ENCODE measurements at places on chromosomes 11 and 22. TPM values are rescaled to one million over a fixed set of nuclear protein-coding genes. Genes with fewer than 3 reads are reported as not detected.

HDHD5 gene
- 34.9 TPM for total RNA-seq

SLC22A9 gene
- not detected for total RNA-seq

EMID1 gene
- total RNA-seq: 0.36 TPM

UBQLNL gene
- 0.66 TPM for total RNA-seq

SMTNL1 gene
- total RNA-seq: not detected

C11orf42 gene
- total RNA-seq: not detected

NPAS4 gene
- 0.49 TPM for total RNA-seq

ARVCF gene
- 14.6 TPM for total RNA-seq

RIMBP3C gene
- total RNA-seq: not detected

FZD4 gene
- 38.2 TPM for total RNA-seq

GRCh38 chr11:69372589-69373250 is 78.8 kb downstream of the MYEOV start:
- no peak for DNase-seq

GRCh38 chr11:36367806-36368680 is 72.0 kb downstream of the PRR5L start:
- DNase-seq: no peak

- DNase-seq: no peak
Observed at GRCh38 chr11:22151649-22152197, 41.2 kb upstream of the ANO5 start.

DNA sequence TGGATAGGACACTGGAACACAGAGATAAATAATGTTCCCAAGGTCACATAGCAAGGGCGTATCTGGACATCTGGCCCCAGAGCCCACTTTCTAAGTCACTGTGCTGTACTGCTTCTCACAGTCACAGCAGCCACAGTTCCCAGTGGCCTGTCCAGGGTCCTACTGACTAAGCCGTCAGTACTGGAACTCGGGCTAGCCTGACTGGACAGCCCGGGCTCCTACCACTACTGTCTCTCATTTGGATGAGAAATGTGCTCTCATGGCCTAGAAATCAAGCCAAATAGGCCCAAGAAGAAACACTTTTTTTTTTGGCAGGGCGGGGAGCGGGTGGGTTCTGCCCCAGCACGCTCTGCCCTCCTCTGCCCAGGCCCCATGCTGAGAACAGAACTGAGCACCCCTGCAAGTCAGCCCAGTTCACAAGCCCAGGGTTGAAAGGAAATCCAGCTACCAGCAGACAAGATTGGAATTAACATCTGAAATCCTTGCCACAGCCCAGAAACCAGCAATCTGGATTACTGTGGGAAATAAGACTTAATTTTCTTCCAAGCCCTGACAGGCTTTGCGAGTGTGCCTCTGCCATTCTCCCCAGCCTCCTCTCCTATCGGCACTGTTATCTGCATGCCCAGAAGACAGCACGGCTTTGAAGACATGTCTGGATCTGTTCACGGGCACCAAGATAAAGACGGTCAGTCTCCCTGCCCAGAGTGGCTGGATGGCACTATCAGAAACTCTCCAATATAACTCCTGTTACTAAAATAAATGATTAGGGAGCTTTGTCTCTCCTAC is 182.9 kb upstream of the NCAM1 start:
- no peak for DNase-seq

- peak; percentile 78 for DNase-seq
Observed at GRCh38 chr11:44556735-44557409, 8.6 kb upstream of the CD82 start.

DNA sequence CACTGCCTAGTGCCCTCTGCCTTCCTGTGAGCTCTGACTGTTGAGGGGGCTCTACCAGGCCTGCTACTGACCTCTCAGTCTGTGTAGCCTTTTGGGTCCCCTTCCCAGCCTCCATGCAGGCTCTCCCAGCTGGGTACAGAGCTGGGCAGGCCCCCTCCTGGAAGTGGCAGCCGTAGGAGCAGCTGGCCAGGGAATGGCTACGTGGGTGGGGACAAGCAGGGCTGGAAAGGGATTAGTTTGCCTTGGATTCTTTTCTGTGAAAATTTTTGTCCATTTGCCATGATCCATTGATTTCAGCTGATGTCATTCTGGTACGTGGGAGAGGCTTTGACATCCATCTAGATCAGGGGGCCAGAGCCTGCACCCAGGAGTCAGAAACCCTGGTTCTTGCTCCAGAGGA is 23.9 kb upstream of the NECTIN1 start:
- no peak for DNase-seq

DNA sequence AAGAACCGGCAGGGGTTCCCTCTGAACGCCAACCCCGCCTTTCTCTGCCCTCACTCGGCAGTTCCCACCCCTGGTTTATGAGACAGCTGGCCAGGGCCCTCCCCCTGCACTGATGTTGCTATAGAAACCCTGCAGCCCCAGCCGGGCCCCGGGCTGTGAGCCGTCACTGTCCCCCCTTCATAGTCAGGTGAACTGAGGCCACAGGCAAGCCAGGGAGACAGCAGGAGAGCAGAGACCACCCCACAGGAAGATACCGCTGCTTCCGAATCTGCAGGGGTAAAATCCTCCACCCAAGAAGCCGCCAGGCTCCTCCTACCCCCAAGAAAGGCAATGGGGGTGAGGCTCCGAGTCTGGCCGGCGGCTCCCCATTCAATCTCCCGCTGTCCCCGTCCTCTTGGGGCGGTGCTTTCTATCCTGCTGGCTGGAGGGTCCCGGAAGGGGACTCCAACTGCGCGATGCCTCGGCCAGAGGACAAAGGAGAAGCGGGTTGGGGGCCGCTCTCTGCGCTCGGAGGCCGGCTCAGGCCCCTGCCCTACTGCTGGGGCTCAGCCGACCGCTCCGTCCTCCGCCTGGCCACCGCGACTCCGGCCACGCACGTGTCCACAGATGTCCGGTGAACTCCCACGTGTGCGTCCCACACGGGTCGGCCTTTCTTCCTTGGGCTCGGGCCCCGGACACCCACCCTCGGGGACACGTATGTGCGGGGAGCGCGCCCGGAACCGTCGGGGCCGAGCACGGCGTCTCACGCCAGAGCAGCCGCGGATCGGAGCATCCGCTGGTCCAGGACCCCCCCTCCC is 587 bp downstream of the SLC25A22 start:
- DNase-seq: peak; percentile 89

- no peak for DNase-seq
Observed at GRCh38 chr22:50320116-50320515, 6.7 kb downstream of the DENND6B start.

GRCh38 chr11:78691215-78691614 is 116.6 kb upstream of the NARS2 start:
- no peak for DNase-seq

GRCh38 chr11:86243396-86243795 is 1.2 kb upstream of the EED start:
- DNase-seq: no peak

DNA sequence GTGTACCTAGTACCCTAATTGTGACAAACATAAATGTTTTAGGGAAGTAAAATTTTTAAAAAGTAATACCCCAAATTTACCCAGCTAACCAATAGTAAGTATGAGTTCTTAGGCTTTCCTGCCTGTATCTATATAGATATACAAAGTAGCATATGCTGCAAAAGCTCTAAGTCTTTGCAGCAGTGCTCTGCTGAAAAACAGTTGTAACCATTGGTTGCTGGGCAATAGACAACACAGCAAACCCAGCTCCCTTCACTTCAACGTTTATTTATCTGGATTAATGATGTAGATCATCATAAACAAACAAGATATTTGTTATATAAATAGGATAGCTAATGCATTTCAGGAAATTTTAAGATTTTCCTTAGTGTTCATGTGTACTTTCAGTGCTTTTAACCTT is 82.7 kb downstream of the PAX6 start:
- DNase-seq: no peak

DNA sequence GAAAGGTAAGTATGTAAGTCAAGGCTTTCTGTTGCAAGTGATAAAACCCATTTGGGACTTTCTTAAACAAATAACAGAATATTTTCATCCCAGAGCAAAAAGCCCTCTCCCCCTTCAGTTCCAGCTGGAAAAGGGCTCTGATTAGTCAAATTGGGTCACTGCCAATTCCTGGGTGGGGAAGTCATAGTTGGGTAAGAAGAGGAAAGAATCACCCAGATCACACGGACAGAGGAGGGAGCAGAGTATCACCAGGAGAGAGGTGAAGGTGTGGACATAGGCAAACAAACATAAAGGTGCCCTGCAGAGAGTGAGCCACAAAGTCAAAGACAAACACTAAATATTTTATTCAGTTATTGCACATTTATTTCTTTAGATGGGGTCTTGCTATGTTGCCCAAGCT is 36.3 kb upstream of the SORL1 start:
- no peak for DNase-seq

Data from sigmoid colon (tissue), 7 donors.